ENCODE measurements at places on chromosomes 13 and 19.

DNA sequence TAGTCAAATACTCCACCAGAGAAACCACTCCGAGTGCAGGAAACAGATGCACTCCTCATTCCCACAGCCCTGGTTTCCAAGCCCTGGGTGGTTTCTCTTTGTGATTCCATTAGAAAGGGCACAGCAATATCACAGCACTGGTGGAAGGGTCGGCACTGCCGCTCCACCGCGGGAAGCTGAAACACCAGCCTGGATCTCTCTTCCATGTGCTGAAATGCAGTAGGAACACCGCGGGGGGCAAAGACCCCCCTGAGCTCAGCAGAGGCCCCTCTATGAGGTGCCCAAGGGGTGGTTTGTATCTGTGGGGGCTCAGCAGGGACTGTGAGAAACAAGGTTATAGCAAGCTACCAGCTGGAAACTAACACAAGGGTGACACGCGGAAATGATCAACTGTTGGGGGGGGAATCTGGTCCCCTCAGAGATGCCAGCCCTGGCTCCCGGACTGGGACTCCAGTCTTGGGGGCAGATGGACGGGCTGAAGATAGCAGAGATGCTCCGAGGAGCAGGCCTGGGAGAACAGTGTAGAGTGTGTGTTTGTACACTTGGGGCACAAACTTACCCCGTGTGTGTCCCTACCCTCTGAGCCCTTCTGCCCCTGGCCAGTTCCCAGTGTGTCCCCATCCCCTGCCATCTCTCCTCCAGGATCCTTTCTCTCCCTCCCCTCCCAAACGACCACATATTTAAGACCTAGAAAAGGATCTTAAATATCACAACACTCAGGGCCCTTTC lies 1.8 kb downstream of the ZFR2 start:
- H3K4me3 ChIP-seq = no peak overlapping the region
- peaks cover 21% of the 10 kb centered on the region for H3K4me1 ChIP-seq
- DNase-seq = peak; percentile 22
- peaks cover 9% of the 10 kb centered on the region for H3K27me3 ChIP-seq
- peaks cover 7% of the 10 kb centered on the region for H3K36me3 ChIP-seq

GRCh38 chr13:47036294-47037008 lies 139.6 kb upstream of the HTR2A start:
- H3K27me3 ChIP-seq = no peaks in the 10 kb centered on the region
- no peak overlapping the region for H3K27ac ChIP-seq
- H3K36me3 ChIP-seq = no peaks in the 10 kb centered on the region

DNA sequence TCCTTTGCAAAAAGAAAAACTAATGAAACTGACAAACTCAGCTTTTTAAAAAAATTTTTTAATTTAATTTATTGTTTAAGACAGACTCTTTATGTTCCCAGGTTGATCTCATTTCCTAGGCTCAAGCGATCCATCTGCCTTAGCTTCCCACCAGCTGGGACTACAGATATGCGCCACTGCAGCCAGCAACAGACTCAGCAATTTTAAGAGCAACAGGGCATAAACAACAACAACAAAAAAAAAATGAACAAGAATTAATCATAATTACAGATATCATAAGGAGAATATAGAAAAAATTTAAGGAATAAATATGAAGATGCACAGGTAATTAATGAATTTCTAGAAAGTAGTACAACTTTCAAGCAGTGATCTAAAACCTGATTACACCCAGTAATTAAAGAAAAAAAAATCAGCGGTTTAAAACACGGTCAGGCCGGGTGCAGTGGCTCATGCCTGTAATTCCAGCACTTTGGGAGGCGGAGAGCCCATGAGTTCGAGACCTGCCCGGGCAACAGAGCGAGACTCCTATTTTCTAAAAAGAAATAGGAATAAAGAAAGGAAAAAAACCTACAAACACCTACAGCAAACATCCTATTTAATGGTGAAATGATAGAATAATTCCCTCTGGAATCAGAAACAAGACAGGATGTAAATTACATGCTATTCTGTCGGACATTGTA lies 1.4 kb downstream of the ZNF699 start:
- peak overlapping the region; percentile 58 for H3K4me3 ChIP-seq
- peaks cover 8% of the 10 kb centered on the region for H3K4me1 ChIP-seq
- H3K36me3 ChIP-seq = peaks cover 14% of the 10 kb centered on the region

- no peak overlapping the region for H3K27ac ChIP-seq
- no peak overlapping the region for H3K4me3 ChIP-seq
- H3K4me1 ChIP-seq = peaks cover 88% of the 10 kb centered on the region
- peaks cover 58% of the 10 kb centered on the region for H3K36me3 ChIP-seq
Measured at GRCh38 chr19:45100201-45100600, 7.2 kb downstream of the PPP1R37 start.

- H3K4me1 ChIP-seq = peaks cover 33% of the 10 kb centered on the region
- no peak overlapping the region for H3K27ac ChIP-seq
- DNase-seq = no peak
- H3K27me3 ChIP-seq = no peaks in the 10 kb centered on the region
- H3K36me3 ChIP-seq = peaks cover 4% of the 10 kb centered on the region
Measured at GRCh38 chr13:29593605-29594297, 1.7 kb downstream of the SLC7A1 start.

GRCh38 chr13:90185734-90186133 lies 1161.8 kb upstream of the MIR17HG start:
- H3K27me3 ChIP-seq = no peaks in the 10 kb centered on the region
- H3K4me3 ChIP-seq = no peak overlapping the region
- no peaks in the 10 kb centered on the region for H3K36me3 ChIP-seq
- DNase-seq = no peak
- H3K27ac ChIP-seq = no peak overlapping the region

- peak overlapping the region; percentile 59 for H3K27ac ChIP-seq
- H3K4me3 ChIP-seq = no peak overlapping the region
- no peaks in the 10 kb centered on the region for H3K27me3 ChIP-seq
Measured at GRCh38 chr19:38683393-38684077, 36.1 kb downstream of the ACTN4 start.
